ENCODE measurements at places on chromosomes 5 and 9.
A peak's percentile ranks its signal among the peaks of the same experiment; 100 is the strongest.

- DNase-seq = no peak
These were observed 111.1 kb upstream of the RASA1 start for GRCh38 chr5:87156631-87157030.

- DNase-seq = no peak
These were observed 120.4 kb upstream of the FST start for GRCh38 chr5:53359916-53360517.

DNA sequence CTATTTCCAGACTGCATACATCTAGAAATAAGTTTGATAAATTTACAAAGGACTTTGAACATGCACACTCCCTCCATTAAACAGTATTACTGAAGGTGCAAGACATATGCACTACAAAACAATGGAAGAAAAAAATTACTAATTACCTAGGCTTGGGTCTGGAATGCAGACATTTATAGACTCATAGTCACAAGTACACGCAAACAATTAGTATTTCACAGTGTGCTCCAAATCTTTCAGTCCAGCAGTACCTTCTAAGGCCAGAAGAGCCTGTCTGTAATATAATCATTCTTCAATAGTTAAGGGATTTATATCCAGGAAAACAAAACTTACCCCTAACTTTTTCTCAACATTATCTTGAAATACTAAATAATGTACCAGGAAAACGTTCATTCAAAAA is 11.2 kb downstream of the RICTOR start:
- peak; percentile 15 for DNase-seq

DNA sequence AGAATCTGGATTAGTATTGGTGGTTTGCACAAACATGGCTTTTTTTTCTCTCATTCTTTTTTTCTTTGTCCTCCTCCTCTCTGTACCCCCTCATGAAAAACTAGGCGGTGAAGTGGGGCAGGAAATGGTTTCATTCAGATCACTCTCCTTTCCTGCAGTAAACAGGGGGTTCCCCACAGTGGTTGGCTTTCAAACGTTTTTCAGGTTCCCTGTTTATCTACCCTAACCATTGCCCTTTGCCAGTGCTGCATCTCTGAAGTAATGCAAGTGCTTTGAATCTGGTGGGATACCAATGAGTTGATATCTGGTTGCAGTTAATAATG is 29.8 kb downstream of the NR4A3 start:
- DNase-seq = no peak

DNA sequence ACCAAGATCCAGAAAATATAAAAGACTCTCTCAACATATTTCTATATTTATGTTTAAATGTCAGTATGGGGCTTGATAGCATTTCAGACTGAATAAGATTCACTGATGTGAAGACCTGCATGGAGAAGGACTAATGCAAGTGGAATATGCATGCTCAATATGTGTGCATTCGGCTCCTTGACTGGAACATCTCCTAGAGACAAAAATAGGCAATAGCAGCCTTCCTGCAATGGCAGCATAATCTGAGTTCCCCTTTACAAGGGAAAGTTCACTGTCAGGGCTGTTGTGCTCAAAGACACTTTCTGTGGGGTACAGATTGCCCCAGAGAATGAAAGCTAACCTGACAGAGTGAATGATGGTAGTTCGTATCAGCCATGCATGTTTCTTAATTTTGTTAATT is 42.4 kb downstream of the STARD4 start:
- no peak for DNase-seq

DNA sequence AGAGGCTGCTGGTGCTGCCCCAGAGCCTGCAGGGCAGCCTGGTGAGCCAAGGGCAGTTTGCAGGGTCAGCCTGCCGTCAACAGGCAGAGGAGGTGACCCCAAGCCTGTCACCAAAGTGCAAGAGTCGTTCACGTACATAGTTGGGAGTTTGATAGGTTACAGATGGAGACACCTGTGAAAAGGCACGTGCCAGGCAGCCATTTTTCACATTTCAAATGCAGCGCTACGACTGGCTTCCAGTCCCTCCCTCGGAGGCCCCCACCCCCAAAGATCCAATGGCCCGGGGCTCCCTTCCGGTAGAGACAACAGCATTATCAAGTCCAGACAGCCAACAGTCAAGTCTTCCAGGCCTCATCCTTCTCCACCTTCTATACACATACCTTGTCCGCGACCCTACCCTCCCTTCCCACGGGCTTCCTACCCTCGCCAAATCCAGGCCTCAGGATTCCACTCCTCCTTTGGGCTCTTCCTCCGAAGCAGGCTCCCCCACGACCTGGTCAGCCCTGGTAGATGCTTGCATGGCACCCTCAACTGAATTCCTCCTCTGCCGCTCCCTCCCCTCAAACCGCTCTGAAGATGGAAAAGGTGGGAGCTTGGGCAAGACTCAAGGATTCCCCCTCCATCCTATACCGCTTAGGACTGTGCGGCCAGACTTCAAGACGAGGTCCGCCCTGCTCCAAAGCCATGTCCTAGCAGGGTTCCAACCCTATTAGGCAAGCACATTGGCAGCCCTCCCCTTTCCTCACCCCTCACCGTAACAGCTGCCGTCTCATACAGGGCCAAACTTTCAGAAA is 13.2 kb downstream of the HNRNPH1 start:
- no peak for DNase-seq

Measured in choroid plexus epithelial cell (primary cell).